ENCODE measurements at places on chromosomes 3 and 15. TPM values are rescaled to one million over a fixed set of nuclear protein-coding genes. Genes with fewer than 3 reads are reported as not detected.

Gene CEMIP
- total RNA-seq = 17.3 TPM

Gene TLR9
- 0.87 TPM for total RNA-seq

Gene IMPG2
- 0.29 TPM for total RNA-seq

Gene TGFBR2
- 329 TPM for total RNA-seq

Gene CCDC80
- total RNA-seq = 60.4 TPM

Gene SLITRK3
- total RNA-seq = 0.09 TPM

Gene WDR93
- not detected for total RNA-seq

Gene FAM227B
- total RNA-seq = 4.5 TPM

Data from upper lobe of right lung (tissue), 1 donor.